ENCODE measurements at places on chromosomes 12 and 14. TPM values are rescaled to one million over a fixed set of nuclear protein-coding genes. Genes with fewer than 3 reads are reported as not detected.

- DNase-seq = no peak
Measured at GRCh38 chr12:16880864-16881285, 274.9 kb upstream of the LMO3 start.

DNA sequence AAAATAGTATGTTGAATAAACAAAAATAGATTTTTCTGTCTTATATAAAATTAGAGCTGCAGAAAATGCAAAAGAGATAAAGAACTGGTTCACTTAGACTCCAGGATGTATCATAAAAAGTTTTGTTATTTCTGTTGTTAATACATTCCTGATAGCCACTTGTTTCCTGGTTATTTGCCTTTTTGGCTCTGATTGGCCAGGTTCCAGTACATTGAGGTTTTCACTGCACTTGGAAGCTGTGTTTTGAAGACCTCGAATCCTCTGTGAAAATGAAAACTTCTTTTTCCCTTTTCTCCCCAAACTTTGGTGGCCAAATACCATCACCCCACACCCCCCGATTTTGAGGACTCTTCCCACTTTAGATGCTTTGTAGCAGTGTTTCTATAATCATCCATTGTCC is 525.3 kb downstream of the MED13L start:
- no peak for DNase-seq

DNA sequence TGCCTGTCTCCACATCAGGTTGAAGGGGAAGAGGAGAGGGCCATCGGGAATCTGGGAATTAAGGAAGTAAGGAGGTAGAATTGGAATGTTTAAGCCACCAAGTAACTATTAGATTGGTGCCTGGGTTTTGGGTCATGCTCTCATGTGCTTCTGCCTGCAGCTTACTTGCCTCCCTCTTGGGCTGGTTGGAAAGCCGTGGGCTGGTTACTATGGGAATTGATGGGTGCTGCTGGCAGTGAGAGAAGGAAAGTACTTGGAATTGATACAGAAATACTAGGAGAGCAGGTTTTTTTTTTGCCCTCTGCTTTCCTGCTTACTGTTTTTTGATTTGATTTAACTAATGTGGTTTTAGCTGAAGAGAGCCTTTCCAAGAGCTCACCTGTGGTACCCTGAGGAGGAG is 493.5 kb upstream of the RGS6 start:
- DNase-seq = peak; percentile 16

GRCh38 chr12:57898308-57898970 is 42.9 kb upstream of the ATP23 start:
- DNase-seq = no peak

GRCh38 chr12:56155256-56155845 is 2.8 kb upstream of the MYL6 start:
- no peak for DNase-seq

Gene LBHD2
- not detected for polyA plus RNA-seq

Gene HOXC9
- polyA plus RNA-seq = 1.2 TPM

Gene TDRD9
- polyA plus RNA-seq = 1.0 TPM

Measured in right lung (tissue), 10 donors.